ENCODE measurements at places on chromosomes 4 and X. TPM values are rescaled to one million over a fixed set of nuclear protein-coding genes. Genes with fewer than 3 reads are reported as not detected.

The MAGEA8 gene
- polyA plus RNA-seq: not detected

The FGF5 gene
- polyA plus RNA-seq: 1.3 TPM

The RGN gene
- polyA plus RNA-seq: not detected

The DCAF8L2 gene
- not detected for polyA plus RNA-seq

GRCh38 chr4:85370400-85371032 lies 104.4 kb upstream of the ARHGAP24 start:
- DNase-seq: peak; percentile 11
